ENCODE measurements at places on chromosomes 5 and 9.
A peak's percentile ranks its signal among the peaks of the same experiment; 100 is the strongest.

DNA sequence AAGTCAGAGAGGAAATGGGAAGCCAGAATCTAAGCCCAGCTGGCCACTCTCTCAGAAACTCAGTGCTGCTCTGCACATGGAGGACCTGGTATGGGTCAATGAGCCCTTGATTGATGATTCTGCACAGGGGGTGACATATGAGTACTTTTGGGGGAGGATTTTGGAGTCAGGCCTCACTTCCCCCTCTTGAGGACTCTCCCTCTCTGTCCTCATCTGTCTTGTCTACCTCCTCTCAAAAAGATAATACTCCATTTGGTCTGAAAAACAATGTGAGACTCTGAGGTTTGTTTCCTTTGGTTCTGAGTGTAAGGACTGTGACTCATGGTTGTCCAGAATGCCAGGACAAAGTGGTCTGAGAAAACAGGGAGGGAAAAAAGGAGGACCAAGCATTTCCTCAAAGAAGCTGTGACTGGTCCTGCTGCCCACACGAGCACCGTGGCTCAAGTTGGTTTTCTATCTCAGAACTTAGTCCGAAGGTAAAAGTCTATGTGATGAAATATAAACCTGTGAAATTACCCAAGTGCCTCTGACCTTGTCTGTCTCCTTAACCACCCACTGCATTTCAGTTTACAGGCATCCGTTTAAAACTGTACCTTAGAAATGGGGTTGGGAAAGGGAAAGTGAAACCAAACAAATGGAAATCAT lies 11.1 kb downstream of the TTC39B start:
- peak; percentile 56 for DNase-seq

DNA sequence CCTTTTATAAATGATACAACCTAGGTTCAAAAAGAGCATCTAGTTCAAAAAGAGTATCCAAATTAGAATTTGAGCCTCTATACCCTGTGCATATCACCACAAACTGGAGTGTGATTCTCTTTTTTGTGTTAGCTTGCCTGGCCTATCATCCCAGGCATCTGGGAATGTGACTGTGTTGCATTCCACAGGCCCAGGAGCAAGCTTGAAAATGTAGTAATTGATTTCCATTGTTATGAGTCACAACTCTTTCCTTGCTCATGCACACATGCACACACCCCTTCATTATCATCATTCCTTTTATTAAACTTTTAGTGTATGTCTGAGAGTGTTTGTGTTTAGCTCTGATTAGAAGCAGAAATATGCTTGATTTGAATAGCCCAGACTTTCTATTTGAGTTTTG lies 75.2 kb downstream of the FCHO2 start:
- peak; percentile 34 for DNase-seq

GRCh38 chr9:126392662-126393371 lies 66.2 kb downstream of the MVB12B start:
- DNase-seq, result no peak

DNA sequence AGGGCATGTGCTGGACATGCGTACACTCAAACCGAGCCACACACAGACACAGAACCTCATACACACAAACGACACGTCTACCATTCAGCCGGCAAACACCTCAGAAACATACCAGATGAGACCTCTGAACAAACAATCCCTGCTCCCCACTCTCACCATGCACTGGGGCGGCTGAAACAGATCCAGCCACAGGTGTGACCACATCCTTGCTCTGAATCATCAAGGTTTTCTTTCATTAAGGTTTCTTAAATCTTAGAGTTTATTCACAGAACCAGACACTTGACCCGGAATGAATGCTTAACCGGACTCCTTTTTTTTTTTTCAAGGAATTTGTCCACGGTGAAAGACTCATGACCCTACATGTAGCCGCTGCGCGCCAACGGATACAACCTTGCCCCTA lies 26.2 kb downstream of the TERT start:
- no peak for DNase-seq

GRCh38 chr5:103436112-103436511 lies 126.5 kb downstream of the NUDT12 start:
- DNase-seq, result no peak
